A549 treated with CORT108297 at 1 μM for 4 hours (cell line): ENCODE measurements at places on chromosomes 5 and 9. TPM values are rescaled to one million over a fixed set of nuclear protein-coding genes. Genes with fewer than 3 reads are reported as not detected.

ARL14EPL gene
- total RNA-seq: 0.07 to 0.43 TPM (median 0.14 TPM) in 5 replicates

CARD6 gene
- 3.4 to 4.7 TPM (median 3.8 TPM) in 5 replicates for total RNA-seq

PCDHA13 gene
- 0.05 to 0.20 TPM (median 0.06 TPM) in 3 of 5 replicates, not detected in the others for total RNA-seq

PIP5K1B gene
- 0.02 TPM in 1 of 5 replicates, not detected in the others for total RNA-seq
